ENCODE measurements at places on chromosomes 1 and 21. TPM values are rescaled to one million over a fixed set of nuclear protein-coding genes. Genes with fewer than 3 reads are reported as not detected.

DNA sequence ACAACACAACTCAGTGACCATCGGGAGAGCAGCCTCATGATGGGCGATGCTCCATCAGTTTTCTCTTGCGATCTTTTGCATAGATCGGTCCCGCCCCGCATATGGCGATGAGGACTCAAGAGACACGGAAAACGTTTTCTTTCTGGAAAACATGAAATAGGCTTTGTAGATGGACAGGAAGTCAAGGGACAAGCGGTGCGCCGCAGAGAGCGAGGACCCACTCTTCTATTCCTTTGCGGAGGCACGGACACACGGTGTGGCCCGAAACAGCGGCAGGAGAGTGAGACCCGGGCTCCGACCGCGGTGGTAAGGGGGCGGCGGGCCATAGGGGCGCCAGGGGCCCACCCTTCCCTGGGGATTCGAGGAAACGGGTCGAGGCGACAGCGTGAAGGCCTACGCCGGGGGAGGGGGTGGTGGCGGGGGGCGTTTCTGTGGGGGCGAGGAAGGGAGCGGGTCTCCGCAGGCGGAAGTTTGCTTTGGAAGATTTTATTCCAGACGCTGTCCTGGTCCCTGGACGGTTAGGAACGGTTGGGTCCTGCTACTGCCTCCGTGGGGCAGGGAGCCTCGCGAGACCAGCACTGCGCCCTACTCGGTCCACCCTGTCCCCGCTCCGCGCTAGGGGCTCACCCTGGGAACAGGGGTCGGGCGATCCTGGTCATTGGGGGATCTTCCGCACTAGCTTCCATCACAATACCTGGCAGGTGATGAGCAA is 796 bp upstream of the TDRKH start:
- peak; percentile 58 for DNase-seq

DNA sequence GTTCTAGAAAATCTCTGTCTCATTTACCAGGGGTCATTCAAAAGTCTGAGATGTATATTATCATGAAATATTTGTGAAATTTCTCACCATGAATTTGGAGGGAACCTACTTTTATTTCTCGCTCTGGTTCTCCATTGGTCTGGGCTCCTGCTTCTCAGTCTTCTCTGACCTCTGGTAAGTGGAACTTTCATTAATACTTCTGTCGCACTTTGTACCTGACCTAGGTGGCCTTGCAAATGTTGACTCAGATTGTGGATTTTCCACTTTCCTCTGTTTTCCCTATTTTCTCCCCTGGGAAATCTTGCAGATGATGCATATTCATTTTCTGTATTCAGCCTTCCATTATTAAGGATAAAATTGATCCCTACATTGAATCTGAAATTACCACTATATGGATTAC is 53.2 kb downstream of the LRIG2 start:
- DNase-seq = no peak

- DNase-seq = no peak
Measured at GRCh38 chr1:221099747-221100595, 220.7 kb downstream of the HLX start.

DNA sequence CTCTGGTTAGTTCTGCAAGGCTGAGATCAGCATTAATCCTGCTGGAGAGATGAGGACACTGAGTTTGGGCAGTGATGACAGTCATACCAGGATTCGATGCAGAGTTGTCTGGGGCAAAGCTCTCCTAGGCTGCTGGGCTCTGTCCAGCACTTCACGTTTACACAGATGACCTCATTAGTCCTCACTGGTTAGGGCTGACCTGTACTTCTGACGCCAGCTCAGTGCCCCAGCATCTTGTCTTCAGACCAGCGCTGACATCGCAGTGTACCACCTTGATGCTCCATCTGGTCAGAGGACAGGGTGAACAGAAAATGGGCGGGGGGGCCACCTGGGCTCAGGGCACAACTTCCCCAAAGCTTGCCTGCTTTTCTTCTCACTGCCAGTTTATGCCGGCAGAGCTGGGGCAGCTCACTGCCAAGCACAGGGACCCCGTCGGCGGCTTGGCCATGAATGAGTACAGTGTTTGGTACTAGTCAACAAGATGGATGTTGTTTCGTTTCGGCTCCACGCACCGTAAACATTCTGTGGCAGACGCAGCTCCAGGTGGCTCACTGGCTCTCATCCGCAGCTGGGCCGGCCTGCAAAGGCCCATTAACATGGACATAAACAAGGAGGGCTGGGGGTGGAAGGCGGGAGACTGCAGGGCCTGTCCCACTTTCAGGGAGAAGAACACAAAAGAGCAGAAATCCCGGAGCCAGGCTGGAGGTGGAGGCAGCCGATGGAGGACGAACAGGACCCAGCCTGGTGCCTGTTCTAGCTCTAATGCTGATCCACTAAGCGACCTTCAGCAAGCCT is 118.7 kb downstream of the GLIS1 start:
- no peak for DNase-seq

- DNase-seq = no peak
Measured at GRCh38 chr1:111511370-111511769, 7.9 kb upstream of the ADORA3 start.

- no peak for DNase-seq
Measured at GRCh38 chr1:231032963-231033362, 7.1 kb downstream of the FAM89A start.

- DNase-seq = no peak
Measured at GRCh38 chr1:180837020-180837419, 75.7 kb upstream of the KIAA1614 start.

GSTM1 gene
- 38.9 TPM for polyA plus RNA-seq
